ENCODE measurements at places on chromosomes 5 and 9.
A peak's percentile ranks its signal among the peaks of the same experiment; 100 is the strongest.

GRCh38 chr5:1557114-1557873 lies 33.5 kb upstream of the LPCAT1 start:
- no peak for DNase-seq

GRCh38 chr5:109479260-109479860 lies 69.6 kb upstream of the PJA2 start:
- DNase-seq: no peak

DNA sequence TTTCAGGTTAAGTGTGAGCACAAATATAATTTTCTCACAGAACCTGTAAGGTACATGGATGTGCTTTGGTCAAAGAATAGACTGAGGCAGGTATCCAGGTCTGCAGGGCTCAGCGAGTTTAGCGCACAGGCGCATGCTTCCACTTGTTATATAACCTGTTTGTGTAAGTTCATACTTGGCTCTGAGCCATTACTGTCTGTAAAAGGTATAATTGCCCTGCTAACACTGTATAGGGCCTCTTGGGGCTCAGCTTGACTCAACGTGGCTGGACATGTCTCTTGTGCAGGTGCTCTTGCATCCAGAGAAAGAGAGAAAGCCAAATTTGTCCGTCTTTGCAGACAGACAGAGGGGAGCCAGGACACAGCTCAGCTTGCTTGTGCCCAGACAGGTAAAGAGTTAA lies 759.6 kb downstream of the MTRR start:
- peak; percentile 73 for DNase-seq

DNA sequence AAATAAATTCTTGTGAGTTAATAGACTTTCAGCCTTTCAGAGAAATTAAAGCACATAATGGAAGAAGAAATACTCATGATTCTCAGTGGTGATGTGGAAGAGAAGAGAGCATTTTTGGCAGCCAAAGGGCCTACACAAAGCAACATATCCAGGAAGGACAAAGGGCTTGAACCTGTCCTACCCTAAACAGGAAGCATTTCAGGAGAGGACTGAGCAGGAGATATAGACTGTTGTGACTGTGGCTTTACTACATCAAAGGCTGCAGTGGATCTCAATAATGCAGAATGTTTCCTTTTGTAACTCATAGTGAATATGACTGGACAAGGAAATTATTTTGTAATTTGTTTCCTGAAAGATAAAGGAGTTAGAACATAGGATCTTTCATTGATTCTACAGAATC lies 1.3 kb upstream of the PARP8 start:
- DNase-seq: no peak

DNA sequence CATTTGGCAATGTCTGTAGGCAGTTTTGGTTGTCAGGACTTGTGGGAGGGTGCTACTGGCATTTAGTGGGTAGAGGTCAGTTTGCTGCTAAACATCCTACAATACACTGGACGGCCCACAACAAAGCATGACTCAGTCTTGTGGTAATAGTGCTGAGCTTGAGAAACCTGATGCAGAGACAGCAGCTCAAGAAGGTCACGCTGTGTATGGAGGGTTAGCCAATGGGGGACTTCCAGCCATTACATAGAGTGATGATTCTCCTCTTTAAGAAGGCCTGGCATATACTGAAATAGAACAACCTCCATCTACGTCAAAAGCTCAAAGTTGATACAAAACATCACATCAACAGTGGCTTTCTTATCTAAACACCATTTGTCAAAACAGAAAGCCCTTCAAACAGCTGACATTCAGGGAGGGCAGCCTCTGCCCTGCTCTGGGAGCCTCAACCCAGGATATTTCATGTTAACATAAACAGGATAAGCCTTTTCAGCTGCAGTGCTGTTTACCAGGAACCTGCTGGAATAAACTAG lies 143.0 kb downstream of the GPBP1 start:
- DNase-seq: no peak

GRCh38 chr9:138020795-138021182 lies 143.2 kb downstream of the CACNA1B start:
- no peak for DNase-seq

DNA sequence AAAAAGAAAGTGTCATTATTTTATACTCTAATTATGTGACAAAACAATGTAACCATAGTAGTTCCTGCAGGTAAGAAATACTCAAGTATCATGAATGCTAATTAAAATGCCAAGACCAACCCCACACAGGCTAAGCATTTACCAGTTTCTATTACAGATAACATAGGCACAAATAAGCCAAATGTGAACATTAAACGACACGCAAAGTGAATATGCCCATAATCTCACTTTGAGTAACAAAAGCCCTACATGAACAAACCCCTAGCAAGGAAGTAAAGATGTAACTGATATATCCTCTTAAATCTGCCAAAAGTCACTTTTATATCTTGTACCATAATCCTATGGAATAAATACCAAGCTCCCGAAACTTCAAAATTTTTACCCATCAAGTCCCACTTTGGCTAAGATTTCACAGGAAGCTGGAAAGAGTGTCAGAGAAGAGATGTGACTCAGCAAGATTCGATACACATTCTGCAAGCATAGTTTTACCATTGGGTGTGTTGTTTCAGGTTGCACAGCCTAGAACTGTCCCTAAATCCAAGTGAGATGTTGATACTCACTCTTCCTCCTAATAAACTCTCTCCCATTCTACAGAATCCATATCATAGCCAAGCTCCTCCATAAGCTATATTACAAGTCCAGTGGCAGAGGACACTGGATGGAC lies 28.8 kb downstream of the TRPM6 start:
- DNase-seq: no peak

GRCh38 chr5:42950116-42950455 lies 90.0 kb downstream of the ANXA2R start:
- no peak for DNase-seq

DNA sequence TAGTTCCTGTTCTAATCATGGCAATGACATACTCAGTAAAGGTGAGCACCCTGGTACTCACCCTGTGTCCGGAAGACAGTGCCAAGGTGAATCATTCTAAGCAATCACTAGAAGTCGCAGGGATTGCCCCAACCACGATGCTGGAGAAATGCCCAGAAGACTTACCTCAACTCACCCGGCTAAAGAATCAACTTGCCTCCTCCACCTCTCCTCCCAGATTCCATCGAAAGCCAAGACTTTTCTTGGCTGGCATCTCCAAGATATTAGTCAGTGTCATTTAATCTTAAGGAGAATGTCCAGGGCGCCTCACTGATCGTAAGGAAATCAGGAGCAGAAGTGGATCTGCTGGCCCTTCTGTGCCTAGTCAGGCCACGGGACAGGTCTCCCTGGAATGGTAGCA lies 204.9 kb downstream of the ERCC6L2 start:
- no peak for DNase-seq

- no peak for DNase-seq
These were observed 23.9 kb downstream of the ADAMTS2 start for GRCh38 chr5:179321206-179321987.

DNA sequence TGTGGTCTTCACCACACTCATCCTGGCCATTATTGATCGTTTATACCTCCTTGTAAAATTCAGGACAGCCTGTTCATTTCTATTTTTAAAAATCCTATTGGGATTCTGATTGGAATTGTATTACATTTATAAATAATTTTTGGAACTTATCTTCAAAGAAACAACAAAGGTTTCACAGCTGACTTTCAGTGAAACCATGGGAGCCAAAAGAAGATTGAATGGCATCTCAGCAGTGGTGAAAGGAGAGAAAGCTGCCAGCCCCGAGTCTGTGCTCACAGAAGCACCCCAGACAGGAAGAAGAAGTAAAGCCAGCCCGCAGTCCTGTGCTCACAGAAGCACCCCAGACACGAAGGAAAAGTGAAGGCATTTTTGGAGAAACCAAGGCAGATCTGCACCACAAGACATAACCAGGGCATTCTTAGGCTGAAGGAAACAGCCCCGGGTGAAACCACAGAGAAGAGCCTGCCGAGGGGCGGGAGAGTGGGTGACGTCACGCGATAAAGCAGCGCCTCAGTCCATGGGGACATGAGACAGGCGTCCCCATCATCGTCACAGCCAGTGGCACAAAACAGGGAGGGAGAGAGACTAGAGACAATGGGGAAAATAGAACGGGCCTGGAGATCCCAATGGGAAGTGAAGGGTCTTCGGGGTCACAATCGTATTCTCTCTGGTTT lies 42.5 kb upstream of the SLC9A3 start:
- DNase-seq: no peak

DNA sequence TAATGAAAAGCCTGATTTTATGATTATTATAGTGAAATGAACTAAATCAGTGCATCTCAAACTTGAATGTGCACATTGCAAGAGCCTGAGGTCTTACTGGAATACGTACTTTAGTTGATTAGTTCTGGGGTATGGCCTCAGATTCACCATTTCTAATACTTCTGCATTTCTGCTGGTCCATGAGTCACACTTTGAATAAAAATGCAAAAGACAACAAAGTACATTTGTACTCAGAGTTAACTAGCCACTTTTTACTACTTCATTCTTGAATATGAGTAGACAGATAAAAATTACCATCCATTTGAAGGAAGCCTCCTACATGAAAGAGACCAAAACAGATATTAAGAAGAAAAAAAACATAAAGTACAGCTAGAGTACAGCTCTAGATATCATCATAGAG lies 27.1 kb upstream of the PRR16 start:
- DNase-seq: no peak

DNA sequence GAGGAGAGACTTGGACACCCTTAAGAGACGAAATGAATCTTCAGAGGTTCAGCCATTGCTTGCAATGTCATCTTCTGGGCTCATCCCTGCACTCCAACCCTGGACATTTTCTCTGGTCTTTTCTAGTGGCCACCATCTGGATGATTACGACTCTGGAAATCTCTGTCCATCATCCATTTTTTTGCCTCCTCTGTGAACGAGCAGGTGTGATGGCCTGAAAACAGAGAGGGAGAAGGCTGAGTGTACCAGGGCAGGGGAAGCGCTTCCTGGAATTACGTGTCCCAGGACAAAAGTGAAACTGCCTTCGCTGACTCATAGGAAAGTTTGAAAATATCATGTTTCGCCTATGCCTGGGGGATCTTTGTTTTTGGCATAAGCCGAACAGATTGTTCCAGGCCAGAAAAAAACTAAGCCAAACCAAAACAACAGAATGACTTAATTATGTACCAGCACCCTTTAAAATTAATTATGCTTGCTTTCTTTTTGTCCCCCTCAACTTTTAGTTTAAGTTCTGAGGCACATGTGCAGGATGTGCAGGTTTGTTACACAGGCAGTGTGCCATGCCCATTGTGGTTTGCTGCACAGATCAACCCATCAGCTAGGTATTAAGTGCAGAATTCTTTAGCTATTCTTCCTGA lies 31.9 kb downstream of the ANKRD33B start:
- no peak for DNase-seq

DNA sequence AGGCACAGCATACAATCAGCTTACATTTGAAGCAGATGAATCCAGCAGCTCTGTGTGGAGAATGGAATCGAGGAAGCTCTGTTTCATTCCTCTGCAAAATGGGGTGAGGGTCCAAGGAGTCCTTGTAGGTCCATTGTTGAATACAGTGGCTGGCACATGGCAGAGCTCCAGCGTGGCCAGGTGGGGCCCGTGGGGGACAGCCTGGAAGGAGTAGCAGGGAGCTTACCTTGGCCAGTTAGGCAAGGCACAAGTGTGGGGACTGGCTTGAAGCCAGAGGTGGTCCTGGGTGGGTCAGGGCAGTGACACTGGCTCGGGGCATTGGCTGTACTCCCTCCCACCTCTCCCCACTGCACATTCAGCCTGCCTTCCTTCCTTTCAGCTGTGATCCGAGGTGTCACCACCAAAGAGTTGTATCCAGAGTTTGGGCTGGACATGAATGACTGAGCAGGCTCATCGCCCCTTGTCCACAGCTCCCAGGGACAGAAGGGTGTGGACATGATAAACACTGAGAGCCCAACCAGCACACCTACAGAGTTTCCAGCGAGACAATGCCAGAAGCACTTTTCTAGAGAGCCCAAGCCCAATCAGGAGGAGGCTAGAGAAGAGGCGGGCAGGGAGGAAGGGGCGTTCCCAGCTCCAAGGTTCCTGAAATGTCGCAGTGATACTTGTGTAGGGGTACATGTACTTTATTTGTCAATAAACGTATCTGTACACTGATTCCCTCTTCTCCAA lies 12.4 kb downstream of the SWI5 start:
- DNase-seq: no peak

DNA sequence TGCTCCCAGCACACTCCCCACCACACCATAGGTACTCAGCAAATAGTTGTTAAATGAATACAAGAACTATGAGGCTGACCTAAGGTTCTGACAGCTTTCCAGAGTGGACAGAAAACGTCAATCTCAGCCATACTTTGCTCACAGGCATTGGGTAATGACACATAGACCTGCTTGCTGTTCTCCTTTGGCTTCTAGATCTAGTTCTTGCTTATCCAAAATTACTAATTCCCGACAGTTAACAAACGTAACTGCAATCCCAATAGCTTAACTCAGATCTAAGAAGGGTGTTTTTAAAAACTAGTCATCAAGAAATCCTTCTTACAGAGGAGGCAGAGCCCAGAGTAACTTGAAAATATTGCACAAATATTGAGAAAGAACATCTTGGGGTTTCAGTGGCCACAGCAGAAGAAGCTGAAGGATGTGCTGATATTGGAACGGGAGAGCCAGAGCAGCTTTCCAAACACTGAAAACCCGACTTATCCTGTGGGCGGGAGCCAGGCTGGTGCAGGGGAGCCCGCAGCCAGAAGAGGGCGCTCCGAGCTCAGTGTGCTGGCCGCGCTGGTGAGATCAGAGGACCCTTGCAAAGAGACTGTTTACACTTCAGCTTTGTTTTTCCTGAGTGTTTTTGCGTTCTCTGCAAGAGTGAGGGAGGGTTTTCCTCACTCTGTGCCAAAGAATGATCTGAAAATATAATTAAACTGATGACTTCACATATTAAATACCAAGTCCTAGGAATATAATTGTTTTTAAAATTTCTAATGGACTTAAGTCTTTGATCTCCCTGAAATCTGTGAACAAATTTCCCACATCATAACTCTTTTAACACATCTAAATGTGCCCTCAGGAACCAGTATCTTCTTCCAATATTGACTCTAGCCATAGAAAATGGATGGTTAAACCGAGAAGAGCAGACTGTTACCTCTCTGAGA lies 30.3 kb downstream of the FGF1 start:
- DNase-seq: peak; percentile 42

GRCh38 chr5:109779036-109779735 lies 89.5 kb downstream of the MAN2A1 start:
- no peak for DNase-seq

- no peak for DNase-seq
These were observed 723 bp downstream of the PPP1R26 start for GRCh38 chr9:135480071-135480939.

GRCh38 chr5:66178799-66179198 lies 34.7 kb downstream of the SREK1 start:
- no peak for DNase-seq

- no peak for DNase-seq
These were observed 270.7 kb upstream of the ELAVL2 start for GRCh38 chr9:24096756-24097155.

GRCh38 chr9:29214690-29215253 lies 1641.5 kb upstream of the C9orf72 start:
- DNase-seq: no peak

DNA sequence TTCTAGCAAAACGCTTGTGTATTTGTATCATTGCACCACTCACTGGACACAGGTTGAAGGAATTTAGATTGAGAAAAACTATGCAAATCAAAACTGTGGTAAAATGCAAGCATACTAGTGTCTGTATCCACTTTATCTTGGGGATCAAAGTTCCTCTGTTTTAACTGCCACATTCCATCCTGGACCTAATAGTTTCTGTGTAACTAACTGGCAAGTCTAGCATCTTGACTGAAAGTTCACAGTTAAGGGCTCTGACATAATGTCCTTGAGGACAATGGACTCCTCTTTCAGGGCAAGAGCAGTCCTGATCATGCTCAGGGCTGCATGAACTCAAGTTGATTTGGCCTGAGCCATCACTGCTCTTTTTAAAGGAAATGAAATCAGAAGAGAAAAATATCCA lies 30.7 kb downstream of the NFIB start:
- no peak for DNase-seq

All from NCI-H1092 (cell line).